Peyer's patch (tissue), 4 donors: ENCODE measurements at places on chromosomes 7 and 10.

DNA sequence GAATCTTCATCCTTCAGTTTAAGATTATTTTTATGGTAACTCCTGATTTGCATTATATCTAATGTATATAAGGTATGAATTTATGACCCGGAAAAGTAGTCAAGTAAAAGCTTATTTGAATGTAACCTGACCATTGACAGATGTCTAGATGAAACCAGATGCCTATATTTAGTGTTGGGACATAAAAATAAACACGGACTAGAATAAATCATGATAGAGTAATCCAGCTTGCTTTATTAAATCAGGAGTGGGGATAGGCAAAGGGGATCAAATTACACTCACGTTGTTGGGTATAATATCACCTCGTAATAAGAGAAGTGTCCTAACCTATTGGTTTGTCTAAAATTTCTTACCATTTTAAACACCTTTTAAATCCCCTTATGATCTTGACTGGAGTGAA is 244.6 kb downstream of the AGMO start:
- DNase-seq = no peak
- H3K36me3 ChIP-seq = no peaks in the 10 kb centered on the region
- H3K4me3 ChIP-seq = no peak overlapping the region
- H3K27me3 ChIP-seq = no peaks in the 10 kb centered on the region
- no peak overlapping the region for H3K27ac ChIP-seq
- H3K4me1 ChIP-seq = no peaks in the 10 kb centered on the region

DNA sequence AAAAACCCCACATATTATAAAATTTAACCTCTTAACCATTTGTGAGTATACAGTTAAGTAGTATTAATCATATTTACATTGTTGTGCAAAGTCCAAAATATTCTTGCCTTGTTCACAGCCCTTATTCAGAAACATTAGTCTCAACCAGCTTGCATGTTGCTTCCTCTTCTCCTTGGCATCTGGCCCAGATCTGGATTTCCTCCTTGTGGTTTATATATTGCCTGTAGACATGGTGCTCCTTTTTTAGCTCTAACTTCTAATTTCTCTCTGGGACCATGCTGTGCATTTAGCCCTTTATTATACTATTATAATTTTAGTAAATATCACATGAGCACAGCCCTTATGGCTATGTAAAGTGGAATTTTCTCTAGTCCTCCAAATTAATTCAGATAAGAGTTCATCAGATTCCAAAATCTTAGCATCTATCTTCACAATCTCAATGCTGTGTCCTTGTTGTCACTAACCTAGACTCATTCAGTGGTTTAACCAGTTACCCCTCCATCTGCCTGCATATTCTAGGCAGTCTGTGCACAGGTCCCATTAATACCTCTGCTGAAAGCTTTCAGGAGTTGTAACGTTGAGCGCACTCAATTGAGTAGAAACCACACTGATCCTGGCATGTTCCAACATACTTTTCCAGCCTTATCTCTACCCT is 7.9 kb downstream of the CPED1 start:
- H3K4me3 ChIP-seq = no peak overlapping the region
- H3K36me3 ChIP-seq = no peaks in the 10 kb centered on the region
- H3K4me1 ChIP-seq = no peaks in the 10 kb centered on the region
- peak overlapping the region; percentile 29 for H3K27ac ChIP-seq

DNA sequence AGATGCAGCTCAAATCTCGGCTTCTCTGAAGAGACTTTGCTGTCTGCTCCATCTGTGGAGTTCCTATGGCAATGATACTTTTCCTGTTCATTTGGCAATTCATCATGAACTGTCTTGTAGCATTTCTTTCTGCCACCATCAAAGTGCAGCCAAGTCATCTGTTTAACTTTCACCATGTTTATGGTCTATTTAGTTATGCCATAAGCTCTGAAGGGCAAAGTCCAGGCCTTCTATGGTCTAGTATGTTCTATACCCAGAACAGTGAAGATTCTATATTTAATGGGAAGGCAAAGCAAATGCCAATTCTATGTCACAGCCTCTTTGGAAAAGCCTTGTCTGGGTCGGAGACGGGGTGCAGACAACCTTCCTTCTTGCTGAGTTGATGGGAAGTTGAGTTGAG is 472.6 kb downstream of the PLXNA4 start:
- no peak overlapping the region for H3K4me3 ChIP-seq
- H3K27me3 ChIP-seq = no peaks in the 10 kb centered on the region
- no peak overlapping the region for H3K27ac ChIP-seq
- no peak for DNase-seq

GRCh38 chr10:126969310-126969709 is 64.1 kb downstream of the DOCK1 start:
- no peak overlapping the region for H3K27ac ChIP-seq
- peak; percentile 52 for DNase-seq
- no peaks in the 10 kb centered on the region for H3K4me1 ChIP-seq
- H3K27me3 ChIP-seq = no peaks in the 10 kb centered on the region
- H3K4me3 ChIP-seq = no peak overlapping the region

DNA sequence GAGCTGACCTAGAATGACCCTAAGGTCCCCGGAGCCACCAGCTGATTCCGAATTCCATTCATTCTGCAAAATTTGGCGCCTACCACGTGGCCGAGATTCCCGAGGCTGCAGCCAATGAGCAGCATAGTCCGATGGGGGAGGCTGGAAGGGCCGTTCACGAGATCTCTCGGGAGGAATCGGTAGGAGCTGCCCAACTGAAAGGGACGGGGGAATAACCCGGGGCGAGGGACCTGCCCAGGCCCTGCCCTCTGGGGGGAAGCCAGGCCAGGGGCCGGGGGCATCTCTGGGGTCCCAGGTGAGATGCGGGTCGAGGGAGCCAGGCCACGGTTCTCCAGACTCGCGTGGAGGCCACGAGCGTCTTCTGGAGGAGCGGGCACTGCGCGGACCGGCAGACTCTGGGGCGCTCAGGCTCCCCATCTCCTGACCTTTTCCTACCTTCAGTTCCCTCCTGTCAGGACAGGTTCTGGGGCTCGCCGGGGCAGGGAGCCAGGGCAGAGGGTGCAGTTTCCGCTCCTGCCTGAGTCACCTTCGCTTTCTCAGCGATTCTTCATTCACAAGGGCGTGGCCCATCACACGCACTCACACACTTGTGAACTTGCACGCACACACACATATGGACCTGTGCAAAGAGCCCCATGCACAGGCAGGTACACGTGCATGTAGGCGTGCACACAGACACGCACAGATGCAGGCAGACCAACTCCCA is 173.4 kb downstream of the RNF216 start:
- no peak overlapping the region for H3K27ac ChIP-seq
- no peak for DNase-seq
- no peaks in the 10 kb centered on the region for H3K27me3 ChIP-seq
- H3K4me3 ChIP-seq = no peak overlapping the region
